Osteoblast (primary cell): ENCODE measurements at places on chromosomes 6 and 20. TPM values are rescaled to one million over a fixed set of nuclear protein-coding genes. Genes with fewer than 3 reads are reported as not detected.

MMUT gene
- 16.2 and 16.6 TPM in 2 replicates for total RNA-seq

OSTM1 gene
- total RNA-seq = 36.5 and 42.3 TPM in 2 replicates

RIMS1 gene
- total RNA-seq = 8.3 and 13.4 TPM in 2 replicates

TNFRSF6B gene
- total RNA-seq = 2.1 and 2.9 TPM in 2 replicates

BTNL2 gene
- not detected in 2 replicates for total RNA-seq

VGLL2 gene
- total RNA-seq = not detected in 2 replicates

- no peak for DNase-seq
- no peaks in the 10 kb centered on the region for H3K36me3 ChIP-seq
- H3K27me3 ChIP-seq = no peaks in the 10 kb centered on the region
These were observed 477.4 kb upstream of the HTR1E start for GRCh38 chr6:86459978-86460377.

DNA sequence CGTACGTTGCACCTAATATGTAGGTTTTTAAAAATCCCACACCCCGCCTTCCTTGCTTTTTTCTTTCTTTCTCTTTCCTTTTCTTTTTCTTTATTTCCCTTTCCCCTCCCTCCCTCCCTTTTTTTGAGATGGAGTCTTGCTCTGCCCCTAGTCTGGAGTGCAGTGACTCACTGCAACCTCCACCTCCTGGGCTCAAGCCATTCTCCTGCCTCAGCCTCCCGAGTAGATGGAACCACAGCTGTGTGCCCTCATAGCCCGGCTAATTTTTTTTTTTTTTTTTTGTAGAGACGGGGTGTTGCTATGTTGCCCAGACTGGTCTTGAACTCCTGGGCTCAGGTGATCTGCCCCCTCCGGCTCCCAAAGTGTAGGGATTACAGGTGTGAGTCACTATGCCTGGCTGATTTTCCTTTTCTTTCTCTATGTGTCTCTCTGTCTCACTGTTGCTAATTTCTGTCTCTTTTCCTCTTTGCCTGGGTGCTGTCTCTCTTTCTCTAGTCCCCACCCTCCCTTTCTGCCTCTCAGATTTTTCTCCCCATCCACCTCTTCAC lies 61.2 kb downstream of the SRC start:
- H3K4me3 ChIP-seq = peak overlapping the region; percentile 64
- H3K27ac ChIP-seq = no peak overlapping the region
- H3K36me3 ChIP-seq = peaks cover 3% of the 10 kb centered on the region
- peaks cover 10% of the 10 kb centered on the region for H3K4me1 ChIP-seq
- H3K27me3 ChIP-seq = peaks cover 37% of the 10 kb centered on the region

DNA sequence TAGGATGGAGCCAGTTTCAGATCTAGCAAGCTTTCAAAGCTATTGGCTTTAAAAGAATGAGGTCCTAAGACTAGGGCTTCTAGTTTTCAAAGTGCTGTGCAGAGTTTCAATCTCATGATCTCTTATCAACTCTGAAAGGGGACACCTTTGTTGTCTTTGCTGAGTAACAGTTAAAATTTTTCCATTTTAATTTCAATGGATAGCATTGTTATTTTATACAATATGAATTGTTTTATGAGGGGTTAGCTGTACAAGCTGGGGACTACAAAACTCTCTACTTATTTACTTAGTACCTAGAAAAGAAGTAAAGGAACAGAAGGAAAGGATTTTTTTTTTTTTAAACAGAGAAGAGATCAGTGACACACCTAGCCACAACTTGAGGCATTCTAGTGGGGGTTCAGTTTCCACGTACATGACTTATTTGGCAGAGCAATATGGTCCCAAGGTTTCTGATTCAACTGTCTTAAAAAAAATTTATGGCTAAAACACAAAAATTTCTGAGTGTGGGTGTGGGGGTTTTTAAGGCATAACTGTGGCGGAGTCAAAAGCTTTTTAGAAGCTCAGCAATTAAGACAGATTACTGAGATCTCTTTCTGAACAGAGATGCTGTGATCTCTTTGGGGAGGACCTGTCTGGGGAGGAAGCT lies 46.1 kb upstream of the JAG1 start:
- peak overlapping the region; percentile 58 for H3K27ac ChIP-seq
- H3K4me1 ChIP-seq = peaks cover 44% of the 10 kb centered on the region
- no peak overlapping the region for H3K4me3 ChIP-seq
- H3K27me3 ChIP-seq = no peaks in the 10 kb centered on the region

GRCh38 chr6:51738614-51739013 lies 348.8 kb downstream of the PKHD1 start:
- no peaks in the 10 kb centered on the region for H3K4me1 ChIP-seq
- no peaks in the 10 kb centered on the region for H3K27me3 ChIP-seq
- H3K4me3 ChIP-seq = no peak overlapping the region
- H3K36me3 ChIP-seq = no peaks in the 10 kb centered on the region
- no peak overlapping the region for H3K27ac ChIP-seq

GRCh38 chr6:119076576-119077390 lies 1.7 kb downstream of the FAM184A start:
- peaks cover 49% of the 10 kb centered on the region for H3K27me3 ChIP-seq
- H3K4me3 ChIP-seq = no peak overlapping the region
- no peak for DNase-seq
- no peaks in the 10 kb centered on the region for H3K36me3 ChIP-seq
- H3K27ac ChIP-seq = no peak overlapping the region

DNA sequence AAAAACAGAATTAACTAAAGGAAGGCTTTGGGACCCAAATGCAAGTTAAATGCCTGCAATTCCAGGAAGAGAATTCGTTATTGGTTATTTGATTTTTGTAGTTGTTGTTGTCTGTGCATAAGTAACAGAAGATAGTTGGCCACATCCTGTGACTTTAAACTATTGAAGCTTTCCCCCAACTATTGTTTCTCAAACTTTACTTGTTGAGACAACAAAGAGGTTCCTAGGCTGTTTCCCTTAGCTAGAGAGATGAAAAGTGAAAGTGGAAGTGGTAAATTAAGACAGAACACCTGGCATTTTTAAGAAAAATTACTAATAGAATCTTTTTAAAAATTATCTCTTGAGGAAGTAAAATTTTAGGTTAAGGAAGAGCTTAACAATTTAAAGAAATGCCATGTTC lies 525.2 kb downstream of the PKHD1 start:
- no peak for DNase-seq
- no peaks in the 10 kb centered on the region for H3K4me1 ChIP-seq
- no peaks in the 10 kb centered on the region for H3K27me3 ChIP-seq
- H3K36me3 ChIP-seq = no peaks in the 10 kb centered on the region
- no peak overlapping the region for H3K4me3 ChIP-seq
- H3K27ac ChIP-seq = no peak overlapping the region

DNA sequence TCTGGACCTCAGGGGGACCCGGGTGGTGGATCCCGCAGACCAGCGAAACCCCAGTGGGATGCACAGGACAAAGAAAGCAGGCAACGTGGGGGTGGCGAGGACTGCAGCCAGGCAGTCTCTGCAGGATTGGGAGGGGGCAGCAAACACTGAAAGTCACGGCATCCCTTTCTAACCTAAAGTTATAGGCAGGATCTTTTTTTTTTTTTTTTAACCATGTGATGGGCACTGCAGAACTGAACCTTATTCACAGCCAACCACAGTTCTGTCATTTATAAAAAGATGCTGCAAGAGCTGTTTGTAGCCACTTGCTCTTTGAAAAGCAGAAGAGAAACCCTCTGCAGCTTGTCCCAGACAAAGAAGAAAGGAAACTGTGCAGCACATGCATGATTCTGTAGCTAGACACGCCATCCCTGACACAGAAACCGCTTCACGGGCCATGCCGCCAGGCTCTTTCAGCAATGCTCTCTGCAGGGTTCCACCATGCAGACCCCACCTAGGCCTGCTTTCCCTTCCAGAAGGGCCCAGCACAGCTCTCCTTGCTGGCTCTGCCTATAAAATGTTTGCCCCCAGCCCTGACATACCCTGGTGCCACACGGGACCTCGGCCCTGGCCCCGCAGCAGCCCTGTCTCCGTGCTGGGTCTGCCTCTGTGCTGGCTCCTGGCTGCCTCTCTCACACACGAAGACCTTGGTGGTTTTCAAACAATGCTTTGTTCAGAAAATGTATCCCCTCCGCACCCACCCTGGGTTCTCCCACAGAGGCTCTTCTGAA lies 70.8 kb downstream of the PYGB start:
- DNase-seq = peak; percentile 26
- no peaks in the 10 kb centered on the region for H3K27me3 ChIP-seq
- H3K4me1 ChIP-seq = peaks cover 14% of the 10 kb centered on the region
- no peak overlapping the region for H3K27ac ChIP-seq
- peaks cover 11% of the 10 kb centered on the region for H3K36me3 ChIP-seq
- no peak overlapping the region for H3K4me3 ChIP-seq

GRCh38 chr6:6713657-6714056 lies 125.1 kb downstream of the LY86 start:
- peaks cover 2% of the 10 kb centered on the region for H3K27me3 ChIP-seq
- no peak overlapping the region for H3K27ac ChIP-seq
- H3K4me3 ChIP-seq = no peak overlapping the region
- H3K4me1 ChIP-seq = peaks cover 13% of the 10 kb centered on the region

DNA sequence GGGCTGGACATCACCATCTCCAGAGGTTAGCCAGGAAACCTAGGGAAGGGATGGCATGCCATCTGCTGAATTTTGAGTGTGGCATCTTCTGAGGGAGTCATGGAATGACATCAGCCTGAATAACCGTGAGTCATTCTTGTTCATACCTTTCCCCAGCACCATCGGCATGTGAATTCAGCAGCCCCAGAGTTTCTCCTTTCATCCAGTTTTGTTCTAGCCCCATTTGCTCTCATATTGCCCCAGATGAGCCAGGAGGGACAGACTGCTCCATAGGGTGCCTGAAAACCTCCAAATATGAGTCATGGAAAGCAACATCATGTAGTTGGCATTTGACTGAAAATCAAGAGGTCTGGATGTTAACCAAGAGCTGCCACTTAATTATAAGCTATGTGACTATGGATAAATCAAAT lies 219.2 kb upstream of the SGK1 start:
- H3K27ac ChIP-seq = peak overlapping the region; percentile 86
- H3K27me3 ChIP-seq = no peaks in the 10 kb centered on the region
- peak; percentile 91 for DNase-seq
- no peaks in the 10 kb centered on the region for H3K36me3 ChIP-seq
- H3K4me3 ChIP-seq = no peak overlapping the region

DNA sequence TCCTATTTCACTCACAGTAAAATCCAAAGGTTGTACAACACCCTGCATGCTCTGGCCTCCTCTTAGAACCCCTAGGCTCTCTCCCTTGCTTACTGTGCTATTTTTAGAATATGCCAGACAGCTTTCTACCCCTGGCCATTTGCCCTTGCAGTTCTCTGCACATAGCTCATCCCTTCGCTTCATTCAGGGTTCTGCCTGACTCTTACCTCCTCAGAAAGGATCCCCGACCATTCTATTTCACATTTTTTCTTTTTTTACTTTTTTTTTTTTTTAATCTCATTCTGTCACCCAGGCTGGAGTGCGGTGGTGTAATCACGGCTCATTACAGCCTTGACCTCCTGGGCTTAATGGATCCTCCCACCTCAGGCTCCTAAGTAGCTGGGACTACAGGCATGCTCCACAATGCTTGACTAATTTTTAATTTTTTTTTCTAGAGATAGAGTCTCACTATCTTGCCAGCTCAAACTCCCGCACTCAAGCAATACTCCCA lies 33.6 kb downstream of the COMMD7 start:
- peaks cover 14% of the 10 kb centered on the region for H3K4me1 ChIP-seq
- H3K27me3 ChIP-seq = no peaks in the 10 kb centered on the region
- peaks cover 2% of the 10 kb centered on the region for H3K36me3 ChIP-seq
- no peak for DNase-seq

GRCh38 chr6:166223079-166223478 lies 55.4 kb upstream of the TBXT start:
- no peaks in the 10 kb centered on the region for H3K27me3 ChIP-seq
- no peaks in the 10 kb centered on the region for H3K4me1 ChIP-seq
- H3K36me3 ChIP-seq = no peaks in the 10 kb centered on the region
- no peak overlapping the region for H3K4me3 ChIP-seq

GRCh38 chr20:4470375-4470774 lies 251.3 kb upstream of the PRND start:
- no peaks in the 10 kb centered on the region for H3K36me3 ChIP-seq
- no peaks in the 10 kb centered on the region for H3K27me3 ChIP-seq
- peak overlapping the region; percentile 2 for H3K27ac ChIP-seq
- H3K4me1 ChIP-seq = peaks cover 32% of the 10 kb centered on the region

- H3K4me3 ChIP-seq = peak overlapping the region; percentile 84
- H3K27me3 ChIP-seq = peaks cover 7% of the 10 kb centered on the region
- DNase-seq = peak; percentile 77
- peaks cover 3% of the 10 kb centered on the region for H3K36me3 ChIP-seq
These were observed 489 bp downstream of the TBX18 start for GRCh38 chr6:84763886-84764331.

- H3K4me3 ChIP-seq = peak overlapping the region; percentile 75
- H3K36me3 ChIP-seq = no peaks in the 10 kb centered on the region
- H3K27ac ChIP-seq = peak overlapping the region; percentile 99
These were observed 165.1 kb downstream of the SASH1 start for GRCh38 chr6:148507774-148508173.

DNA sequence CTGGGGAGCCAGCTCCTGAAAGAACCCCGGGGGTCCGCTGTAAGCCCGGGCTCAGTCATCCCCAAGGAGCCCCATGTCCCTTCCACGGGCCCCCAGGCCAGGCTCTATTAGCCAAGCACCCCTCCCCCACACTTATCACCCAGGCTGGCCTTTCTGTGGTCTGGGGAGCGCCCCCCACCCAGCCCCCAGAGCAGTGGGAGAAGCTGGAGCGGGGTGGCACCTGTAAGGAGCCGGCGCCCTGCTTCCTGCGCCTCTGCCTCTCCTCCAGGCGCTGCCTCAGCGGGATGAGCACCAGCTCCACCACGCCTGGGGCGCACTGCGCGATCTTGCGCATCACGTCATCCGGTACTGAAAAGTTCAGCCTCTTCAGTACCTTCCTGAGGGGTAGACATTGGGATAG lies 2.3 kb downstream of the SPEF1 start:
- no peak overlapping the region for H3K4me3 ChIP-seq
- DNase-seq = peak; percentile 60
- H3K27ac ChIP-seq = no peak overlapping the region
- peaks cover 16% of the 10 kb centered on the region for H3K4me1 ChIP-seq
- H3K27me3 ChIP-seq = peaks cover 6% of the 10 kb centered on the region

DNA sequence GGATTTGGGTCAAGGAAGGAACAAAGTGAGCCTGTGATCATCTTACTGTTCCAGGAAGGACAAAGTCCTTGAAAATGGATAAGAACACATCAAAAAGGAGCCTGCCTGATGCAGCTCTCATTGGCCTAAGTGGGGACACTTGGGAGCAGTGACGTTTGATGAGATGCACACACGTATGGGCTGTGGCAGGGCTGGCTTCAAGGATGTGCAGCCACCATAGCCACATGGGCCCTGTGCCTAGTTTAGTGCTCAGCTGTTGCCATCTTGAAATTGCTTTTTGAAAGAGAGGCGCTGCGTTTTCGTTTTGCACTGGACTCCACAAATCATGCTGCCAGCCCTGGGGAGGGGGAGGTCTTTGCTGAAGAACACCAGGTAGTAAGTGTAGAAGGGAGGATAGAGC lies 6.6 kb upstream of the NPEPL1 start:
- no peaks in the 10 kb centered on the region for H3K27me3 ChIP-seq
- peaks cover 13% of the 10 kb centered on the region for H3K4me1 ChIP-seq
- no peak overlapping the region for H3K4me3 ChIP-seq
- H3K27ac ChIP-seq = no peak overlapping the region
- DNase-seq = no peak
- no peaks in the 10 kb centered on the region for H3K36me3 ChIP-seq

- no peak for DNase-seq
- H3K4me1 ChIP-seq = no peaks in the 10 kb centered on the region
- peaks cover 2% of the 10 kb centered on the region for H3K27me3 ChIP-seq
- H3K4me3 ChIP-seq = no peak overlapping the region
- H3K36me3 ChIP-seq = no peaks in the 10 kb centered on the region
These were observed 26.5 kb upstream of the SNAP25 start for GRCh38 chr20:10192171-10192570.
